ENCODE measurements at places on chromosomes 13 and 19.
A peak's percentile ranks its signal among the peaks of the same experiment; 100 is the strongest.

GRCh38 chr19:4278419-4279266 lies at the start of gene SHD:
Gene SHD (plus strand): TSS chr19:4279266. CDS start chr19:4280064, 798 bp downstream.
- no peak for DNase-seq

DNA sequence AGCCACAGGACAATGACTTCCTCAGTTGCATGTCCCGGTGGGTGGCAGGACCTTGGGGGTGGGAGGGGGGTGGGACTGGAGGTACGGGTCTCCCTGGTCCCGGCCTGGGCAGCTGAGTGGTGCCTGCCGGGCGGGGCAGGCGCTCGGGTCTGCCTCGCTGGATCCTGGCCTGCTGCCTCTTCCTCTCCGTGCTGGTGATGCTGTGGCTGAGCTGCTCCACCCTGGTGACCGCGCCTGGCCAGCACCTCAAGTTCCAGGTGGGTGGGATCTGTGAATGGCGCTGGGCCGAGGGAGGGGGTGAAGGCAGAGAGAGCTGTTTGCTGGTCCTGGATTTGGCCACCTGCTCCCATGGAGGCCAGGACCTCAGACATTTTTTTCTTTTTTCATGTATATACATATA lies 5.6 kb downstream of the TMEM59L start:
- DNase-seq: no peak

DNA sequence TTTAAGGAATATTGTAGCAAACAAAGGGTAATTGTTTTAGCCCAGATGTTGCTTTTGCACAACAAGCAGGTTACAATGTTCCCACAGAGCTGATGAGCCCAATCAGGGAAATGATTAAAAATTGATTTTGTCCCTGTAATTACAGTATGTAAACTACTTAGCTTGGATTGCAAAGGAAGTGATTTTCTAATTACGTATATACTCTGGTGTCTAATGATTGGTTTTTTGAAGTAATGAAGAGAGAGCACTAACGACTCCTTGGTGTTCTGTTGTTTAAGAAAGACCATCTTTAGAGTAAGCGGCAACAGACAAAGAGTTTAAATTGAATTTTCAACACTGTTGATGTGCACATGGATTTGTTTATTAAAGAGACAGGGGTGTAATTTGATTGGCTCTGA lies 95.3 kb upstream of the ZNF536 start:
- no peak for DNase-seq

DNA sequence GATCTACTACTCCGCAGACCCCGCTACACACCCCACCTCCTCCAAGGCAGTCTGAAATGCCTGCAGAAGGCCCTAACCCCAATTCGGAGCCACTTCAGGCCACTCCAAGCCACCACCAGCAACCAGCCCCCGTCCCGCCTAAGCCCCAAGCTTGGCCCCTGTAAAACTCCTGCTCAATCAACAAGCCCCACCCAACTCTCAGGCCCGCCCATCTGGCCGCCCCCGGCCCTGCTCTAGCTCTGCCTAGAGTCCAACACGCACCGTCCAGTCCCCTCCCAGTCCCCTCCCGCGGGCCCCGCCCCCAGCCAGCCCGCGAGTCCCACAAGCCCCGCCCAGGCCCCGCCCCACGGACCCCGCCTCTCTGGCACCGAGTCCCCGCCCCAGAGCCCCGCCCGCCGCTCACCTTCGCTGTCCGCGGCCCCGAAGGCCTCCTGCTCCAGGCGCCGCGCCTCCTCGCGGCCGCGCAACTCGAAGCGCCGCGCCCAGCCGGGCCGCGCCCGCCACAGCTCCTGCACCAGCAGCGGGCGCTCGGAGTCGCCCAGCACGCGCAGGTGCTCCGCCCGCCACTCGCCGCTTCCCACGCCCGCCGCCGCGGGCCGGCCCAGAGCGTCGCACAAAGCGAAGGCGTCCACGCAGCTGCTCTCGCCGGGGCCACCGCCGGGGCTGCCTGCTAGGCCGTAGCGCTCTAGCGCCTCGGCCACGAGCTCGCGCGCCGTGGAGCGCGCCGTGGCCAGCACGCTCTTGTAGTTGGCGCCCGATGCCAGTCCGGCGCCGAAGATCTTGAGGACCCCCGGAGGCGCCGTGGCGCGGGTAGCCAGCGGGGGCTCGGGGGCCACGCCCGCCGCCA lies 1.6 kb downstream of the RASIP1 start:
- peak; percentile 90 for DNase-seq

- DNase-seq: no peak
Observed at GRCh38 chr13:35741657-35742056, 265.2 kb upstream of the MAB21L1 start.

- DNase-seq: no peak
Observed at GRCh38 chr13:51845574-51846318, 769 bp upstream of the TMEM272 start.

DNA sequence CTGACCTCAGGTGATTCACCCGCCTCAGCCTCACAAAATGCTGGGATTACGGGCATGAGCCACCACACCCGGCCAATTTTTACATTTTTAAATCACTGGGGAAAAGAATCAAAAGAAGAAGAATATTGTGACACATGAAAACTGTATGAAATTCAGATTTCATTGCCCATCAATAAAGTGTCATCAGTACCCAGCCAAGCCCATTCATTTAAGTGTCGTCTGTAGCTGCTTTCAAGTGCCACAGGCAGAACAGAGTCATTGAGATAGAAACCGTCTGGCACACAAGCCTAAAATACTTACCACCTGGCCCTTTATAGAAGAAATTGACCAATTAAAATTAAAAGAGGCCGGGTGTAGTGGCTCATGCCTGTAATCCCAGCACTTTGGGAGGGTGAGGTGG lies 15.3 kb downstream of the COLGALT1 start:
- no peak for DNase-seq

- no peak for DNase-seq
Observed at GRCh38 chr13:85853161-85853894, 54.1 kb upstream of the SLITRK6 start.

- DNase-seq: no peak
Observed at GRCh38 chr19:6577476-6578125, 13.3 kb downstream of the CD70 start.

DNA sequence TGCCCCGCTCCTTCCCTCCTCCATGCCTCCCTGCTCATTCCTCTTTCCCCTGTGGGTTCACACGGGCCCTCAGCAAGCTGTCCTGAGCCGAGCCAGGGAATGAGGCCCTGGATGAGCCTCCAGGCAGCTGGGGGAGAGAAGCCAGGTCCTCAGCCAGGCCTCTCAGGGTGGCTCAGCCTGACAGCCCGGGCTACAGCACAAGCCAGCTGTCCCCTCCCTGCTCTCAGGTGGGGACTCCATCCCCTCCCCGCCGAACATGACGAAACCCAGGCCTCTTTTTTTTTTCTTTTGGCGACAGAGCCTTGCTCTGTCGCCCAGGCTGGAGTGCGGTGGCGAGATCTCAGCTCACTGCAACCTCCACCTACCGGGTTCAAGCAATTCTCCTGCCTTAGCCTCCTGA lies 40.0 kb upstream of the MATK start:
- no peak for DNase-seq

DNA sequence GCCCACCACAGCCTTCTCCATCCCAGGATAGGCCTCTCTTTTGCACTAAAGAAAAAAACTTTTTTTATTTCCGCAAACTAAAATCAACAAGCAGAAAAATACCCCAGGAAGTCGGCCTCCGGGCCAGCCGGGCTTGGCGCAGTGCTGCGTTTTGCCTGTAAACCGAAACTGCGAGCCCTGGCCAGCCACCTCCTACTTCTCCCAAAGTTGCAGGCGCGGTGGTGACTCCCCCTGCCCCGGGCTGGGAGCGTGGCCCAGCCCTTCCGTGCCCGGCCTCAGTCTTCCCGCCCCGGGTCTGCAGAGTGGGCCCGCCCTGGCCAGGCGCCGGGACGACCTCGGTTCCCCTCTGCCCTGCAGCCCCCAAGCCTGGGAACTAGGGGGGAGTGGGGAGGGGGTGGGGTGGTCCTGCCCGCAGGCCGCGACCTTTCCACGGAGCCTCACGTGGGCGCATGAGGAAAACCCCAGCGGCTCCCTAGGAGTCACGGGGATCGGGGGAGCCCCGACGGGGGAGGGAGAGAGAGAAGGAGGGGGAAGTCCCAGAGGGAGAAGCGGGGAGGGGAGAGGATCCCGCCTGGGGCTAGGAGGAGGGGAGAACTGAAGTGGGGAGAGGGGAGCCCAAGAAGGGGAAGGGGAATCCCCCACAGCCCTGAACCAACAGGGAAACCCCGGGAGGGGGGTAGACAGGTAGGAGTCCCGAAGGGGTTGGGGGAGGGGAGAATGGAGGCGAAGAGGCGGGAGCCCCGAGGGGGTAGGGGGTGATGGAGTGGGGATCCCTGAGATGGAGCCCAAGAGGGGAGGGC lies 3.0 kb downstream of the GADD45B start:
- DNase-seq: no peak

DNA sequence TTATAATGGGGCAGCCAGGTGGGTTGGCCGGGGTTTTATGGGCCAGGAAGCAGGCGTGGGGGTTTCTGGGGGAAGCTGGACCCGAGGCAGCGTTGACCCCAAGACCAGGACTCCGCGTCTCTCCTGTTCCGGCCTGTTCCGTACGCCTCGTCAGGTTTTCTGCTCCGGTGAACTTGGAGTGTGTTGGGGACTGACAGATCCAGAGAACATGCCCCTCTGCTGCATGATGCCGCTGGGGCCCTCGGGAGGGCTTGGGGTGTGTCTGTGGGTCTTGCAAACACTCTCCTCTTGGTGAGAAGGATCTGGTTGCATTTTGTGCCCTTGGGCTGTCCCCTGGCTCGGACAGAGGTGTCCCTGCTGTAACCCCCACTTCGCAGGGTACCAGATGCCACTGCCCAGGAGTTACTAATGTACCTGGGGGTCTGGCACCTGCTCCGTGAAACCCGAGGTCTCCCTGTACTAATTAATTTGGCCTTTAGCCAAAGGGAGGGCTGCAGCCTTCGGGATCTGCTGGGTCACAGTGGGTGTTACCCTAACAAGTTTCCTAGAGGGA lies 15.6 kb downstream of the KDM4B start:
- DNase-seq: no peak

- no peak for DNase-seq
Observed at GRCh38 chr13:111239764-111240670, 80.4 kb upstream of the TEX29 start.

- DNase-seq: peak; percentile 41
Observed at GRCh38 chr19:46442808-46443450, 14.2 kb upstream of the PNMA8C start.

DNA sequence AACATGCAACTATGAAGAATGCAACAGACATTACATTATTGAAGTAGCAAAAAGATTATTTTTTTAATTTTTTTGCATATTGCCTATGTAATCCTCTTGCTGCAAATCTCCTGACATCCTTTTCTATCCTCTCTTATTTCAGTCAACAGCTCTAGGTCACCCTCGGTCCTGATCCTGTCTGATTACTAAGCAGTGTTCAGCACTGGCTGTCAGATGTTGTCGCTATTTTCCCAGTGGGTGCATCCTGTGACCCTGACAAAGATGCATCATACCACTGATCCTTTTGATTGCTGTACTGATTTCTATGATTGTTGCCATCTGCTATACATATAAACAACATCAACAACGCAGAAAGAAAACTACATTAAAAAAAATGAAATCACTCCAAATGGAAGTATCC lies 443.7 kb upstream of the PRR20A start:
- DNase-seq: no peak

DNA sequence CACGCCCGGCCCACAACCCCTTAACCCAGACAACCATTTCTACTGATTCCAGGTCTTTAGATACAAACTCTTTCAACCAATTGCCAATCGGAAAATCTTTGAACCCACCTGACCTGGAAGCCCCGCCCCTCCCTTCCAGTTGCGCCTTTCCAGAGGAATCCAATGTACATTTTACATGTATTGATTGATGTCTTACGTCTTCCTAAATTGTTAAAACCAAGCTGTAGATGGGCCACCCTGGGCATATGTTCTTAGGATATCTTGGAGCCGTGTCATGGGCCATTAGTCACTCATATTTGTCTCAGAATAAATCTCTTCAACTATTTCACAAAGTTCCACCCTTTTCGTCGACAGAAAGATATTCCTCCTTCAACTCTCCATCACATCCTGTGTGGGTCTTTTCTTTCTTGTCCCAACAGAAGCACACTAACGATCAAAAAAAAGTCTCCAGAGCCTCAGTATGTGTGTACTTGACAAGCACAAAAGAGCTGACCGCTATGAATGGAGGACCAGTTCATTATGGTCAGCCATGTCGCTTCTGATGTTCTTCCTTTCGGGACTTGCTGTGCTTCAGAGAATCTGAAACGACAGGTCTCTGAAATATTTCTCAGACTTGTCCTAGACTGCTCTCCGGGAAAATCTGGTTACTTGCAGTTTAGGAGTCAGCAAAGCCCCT lies 601 bp upstream of the ZNF749 start:
- no peak for DNase-seq

DNA sequence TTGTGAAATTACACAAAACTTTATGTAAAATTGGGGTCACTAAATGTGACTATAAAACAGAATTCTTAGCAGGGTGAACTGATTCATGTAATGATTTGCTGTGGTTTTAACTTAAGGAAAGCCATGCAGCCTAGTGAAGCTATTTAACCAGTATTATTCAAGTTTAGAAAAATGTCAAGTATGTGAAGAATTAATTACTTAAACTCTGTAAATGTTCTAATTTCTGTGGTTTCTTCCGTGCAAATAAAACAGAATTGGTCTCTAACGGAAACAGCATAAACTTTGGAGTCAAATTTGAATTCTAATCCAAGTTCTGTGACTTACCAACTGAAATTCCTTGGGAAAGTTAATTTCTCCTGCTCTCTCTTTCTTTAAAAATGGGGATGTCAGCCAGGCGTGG lies 13.3 kb downstream of the CDC16 start:
- no peak for DNase-seq

GRCh38 chr19:23507446-23507845 lies 112.2 kb upstream of the ZNF91 start:
- no peak for DNase-seq

DNA sequence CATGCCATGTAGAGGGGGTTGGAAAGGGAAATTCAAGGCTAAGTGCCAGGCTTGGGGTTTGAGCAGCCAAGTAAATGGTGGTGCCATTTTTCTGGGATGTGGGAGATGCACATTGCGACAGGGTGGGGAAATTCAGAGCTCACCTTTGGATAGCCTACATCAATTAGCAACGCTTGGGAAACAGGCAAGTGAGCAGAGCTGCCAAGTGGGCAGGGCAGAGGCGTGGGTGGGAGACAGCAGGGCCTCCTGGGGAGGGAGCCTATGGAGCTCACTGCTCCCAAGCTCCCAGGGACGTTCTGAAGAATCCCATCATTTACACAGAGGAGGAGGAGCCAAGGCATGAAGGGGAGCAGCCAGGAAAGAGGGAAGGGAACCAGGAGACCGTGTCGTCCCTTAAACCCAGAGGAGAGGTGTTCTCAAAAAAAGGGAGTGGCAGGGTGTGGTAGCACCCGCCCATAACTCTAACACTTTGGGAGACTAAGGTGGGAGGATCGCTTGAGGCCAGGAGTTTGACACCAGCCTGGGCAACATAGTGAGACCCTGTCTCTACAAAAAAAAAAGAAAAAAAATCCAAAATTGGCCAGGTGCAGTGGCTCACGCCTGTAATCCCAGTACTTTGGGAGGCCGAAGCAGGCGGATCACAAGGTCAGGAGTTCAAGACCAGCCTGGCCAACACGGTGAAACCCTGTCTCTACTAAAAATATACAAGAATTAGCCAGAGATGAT lies 11.5 kb upstream of the CCNE1 start:
- DNase-seq: no peak

Measured in NCI-H446 treated with DMSO at 0.1 percent for 48 hours (cell line).